ENCODE measurements at places on chromosomes 12 and 14. TPM values are rescaled to one million over a fixed set of nuclear protein-coding genes. Genes with fewer than 3 reads are reported as not detected.

MYF5 gene
- not detected for total RNA-seq

AICDA gene
- not detected for total RNA-seq

CAPZA3 gene
- not detected for total RNA-seq

GRCh38 chr12:131052929-131053328, 99.2 kb downstream of the ADGRD1 start:
- no peak for DNase-seq

DNA sequence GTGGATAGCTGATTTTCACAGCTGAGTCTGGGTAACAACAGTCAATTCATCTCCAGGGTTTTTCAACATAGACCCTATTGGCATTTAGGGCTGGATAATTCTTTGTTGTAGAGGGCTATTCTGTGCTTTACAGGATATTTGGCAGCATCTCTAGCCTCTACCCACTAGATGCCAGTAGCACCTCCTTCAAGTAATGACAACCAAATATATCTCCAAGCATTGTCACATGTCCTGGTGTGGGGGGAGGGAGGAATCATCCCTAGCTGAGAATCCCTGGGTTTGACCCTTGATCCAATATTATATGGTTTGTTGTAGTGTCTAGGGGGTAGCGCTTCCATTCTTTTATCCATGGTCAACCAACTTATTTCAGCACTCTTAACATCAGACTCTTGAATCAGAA, 157.2 kb downstream of the ANO4 start:
- no peak for DNase-seq

GRCh38 chr12:106386813-106387535, 29.4 kb downstream of the POLR3B start:
- no peak for DNase-seq

DNA sequence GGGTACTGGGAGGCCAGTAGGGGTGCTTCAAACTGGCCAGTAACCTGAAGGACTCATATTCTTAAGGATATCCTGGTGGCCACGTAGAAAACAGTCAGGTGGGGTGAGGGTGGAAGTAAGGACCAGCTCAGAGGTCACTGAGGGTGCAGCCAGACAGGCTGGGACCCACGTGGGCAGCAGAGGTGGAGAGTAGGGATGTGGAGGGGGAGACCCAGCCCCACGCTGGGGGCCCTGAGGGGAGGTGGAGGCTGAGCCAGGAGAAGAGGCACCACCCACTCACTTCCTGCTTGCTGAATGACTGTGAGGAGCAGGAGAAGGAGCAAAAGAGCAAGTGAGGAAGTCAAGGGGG, 12.6 kb upstream of the SERPINA3 start:
- no peak for DNase-seq

DNA sequence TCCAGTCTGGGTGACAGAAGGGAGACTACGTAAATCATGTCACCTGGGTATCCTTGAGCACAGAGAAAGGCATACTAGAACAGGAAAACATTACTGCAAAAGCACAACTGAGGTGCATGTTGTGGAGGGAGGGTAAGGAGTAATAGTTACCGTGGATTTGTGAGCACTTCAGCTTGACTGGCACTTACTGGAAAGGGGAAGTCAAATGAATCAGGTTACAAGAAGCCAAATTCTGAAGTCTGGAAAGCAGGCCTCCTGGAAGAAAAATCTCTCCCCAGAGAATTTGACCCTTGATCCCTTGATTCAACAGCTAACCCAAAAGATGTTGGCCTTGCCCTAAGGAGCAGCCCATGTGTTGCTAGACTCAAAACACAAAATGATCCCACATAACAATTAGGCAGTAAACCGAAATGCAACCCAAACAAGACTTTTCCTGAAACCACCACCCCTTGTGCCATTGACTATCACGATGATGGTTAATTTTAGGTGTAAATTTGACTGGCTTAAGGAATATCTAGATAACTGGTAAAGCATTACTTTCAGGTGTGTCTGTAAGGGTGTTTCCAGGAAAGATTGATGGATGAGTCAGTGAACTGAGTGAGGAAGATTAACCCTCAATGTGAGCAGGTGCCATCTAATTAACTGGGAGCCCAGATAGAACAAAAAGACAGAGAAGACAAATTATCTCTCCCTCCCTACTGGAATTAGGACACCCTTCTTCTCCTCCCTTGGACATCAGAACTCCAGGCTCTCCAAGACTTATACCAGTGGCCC, 108.8 kb downstream of the SLC25A21 start:
- no peak for DNase-seq

- no peak for DNase-seq
Measured at GRCh38 chr12:62519043-62519442, 52.4 kb downstream of the MON2 start.

GRCh38 chr12:115134298-115134697, 450.3 kb upstream of the TBX3 start:
- no peak for DNase-seq

DNA sequence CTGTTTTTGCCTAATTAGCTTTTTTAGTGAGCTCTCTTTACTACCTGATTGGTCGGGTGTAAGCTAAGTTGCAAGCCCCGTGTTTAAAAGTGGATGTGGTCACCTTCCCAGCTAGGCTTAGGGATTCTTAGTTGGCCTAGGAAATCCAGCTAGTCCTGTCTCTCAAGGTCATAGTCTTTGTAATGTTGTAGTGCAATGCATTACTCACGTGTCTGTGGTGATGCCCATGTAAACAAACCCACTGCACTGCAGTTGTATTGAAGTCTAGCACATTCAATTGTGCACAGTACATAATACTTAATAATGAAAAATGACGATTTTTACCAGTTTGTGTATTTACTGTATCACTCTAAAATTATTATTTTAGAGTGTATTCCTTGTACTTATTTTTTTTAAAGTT, 335.5 kb downstream of the NUAK1 start:
- DNase-seq, result no peak

GRCh38 chr14:73795974-73796373, 55.7 kb upstream of the PTGR2 start:
- DNase-seq, result no peak

DNA sequence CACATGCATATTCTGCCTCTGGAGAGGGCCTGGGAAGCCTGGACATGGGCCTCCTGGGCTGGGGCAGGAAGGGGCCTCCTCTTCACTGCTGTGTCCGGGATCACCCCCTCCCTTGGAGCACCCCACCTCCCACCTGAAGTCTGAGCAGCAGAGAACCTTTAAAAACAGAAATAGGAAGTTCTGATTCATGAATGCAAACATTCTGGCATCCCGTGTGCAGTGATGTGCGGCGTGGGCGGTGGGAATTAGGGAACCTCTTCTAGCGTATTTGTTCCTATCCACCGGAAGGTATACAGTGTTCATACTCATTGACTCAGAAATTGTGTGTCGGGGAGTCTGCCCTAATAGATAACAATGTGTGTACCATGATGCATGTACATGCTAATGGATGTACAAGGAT, 46.2 kb downstream of the C14orf132 start:
- no peak for DNase-seq

- DNase-seq, result no peak
Measured at GRCh38 chr12:108764540-108765288, 33.4 kb upstream of the CORO1C start.

GRCh38 chr14:68932231-68932630, 46.9 kb downstream of the ACTN1 start:
- DNase-seq, result no peak
